ENCODE measurements at places on chromosomes 1 and 21.

- DNase-seq = peak; percentile 81
These were observed 2.2 kb upstream of the VPS45 start for GRCh38 chr1:150065184-150065871.

DNA sequence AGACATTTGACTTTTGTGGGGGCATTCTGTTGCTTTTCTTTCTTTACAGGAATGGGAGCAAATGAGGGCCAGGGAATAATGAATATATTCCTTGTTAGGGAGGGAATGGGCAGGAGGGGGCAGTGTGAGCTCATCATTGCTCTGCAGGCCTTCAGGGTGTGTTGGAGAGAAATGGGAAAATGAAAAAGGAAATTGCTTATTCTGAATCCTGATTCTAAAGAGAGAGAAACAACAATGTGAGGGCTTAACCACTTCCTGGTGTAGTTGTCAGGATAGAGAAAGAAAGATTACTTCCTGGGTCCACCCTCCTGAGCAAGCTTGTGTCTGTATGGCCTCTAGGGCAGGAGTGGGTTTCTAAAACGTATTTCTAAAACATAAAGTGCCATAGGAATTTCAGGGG lies 28.3 kb downstream of the VANGL2 start:
- peak; percentile 90 for DNase-seq

GRCh38 chr1:61370177-61370912 lies 288.0 kb downstream of the NFIA start:
- DNase-seq = no peak

DNA sequence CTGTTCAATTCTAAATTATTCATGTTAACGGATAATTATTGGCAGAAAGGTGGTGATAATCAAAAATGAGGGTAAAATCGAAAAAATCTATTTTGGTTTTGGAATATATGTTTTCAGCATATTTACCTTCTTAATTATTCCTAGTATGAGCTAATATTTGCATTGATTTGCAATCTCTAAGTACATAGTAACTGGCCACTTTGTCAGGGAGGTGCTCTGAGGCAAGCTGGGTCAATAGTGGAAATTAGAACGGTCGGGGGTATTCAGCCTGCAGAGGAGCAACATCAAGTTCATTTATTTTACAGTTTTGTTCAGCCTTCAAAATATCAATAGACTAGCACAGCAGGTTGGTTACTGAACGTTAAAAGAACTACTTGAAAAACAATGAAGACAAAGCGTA lies 1.8 kb downstream of the OTUD7B start:
- DNase-seq = no peak

GRCh38 chr1:86718786-86719185 lies 14.4 kb downstream of the SH3GLB1 start:
- DNase-seq = no peak

DNA sequence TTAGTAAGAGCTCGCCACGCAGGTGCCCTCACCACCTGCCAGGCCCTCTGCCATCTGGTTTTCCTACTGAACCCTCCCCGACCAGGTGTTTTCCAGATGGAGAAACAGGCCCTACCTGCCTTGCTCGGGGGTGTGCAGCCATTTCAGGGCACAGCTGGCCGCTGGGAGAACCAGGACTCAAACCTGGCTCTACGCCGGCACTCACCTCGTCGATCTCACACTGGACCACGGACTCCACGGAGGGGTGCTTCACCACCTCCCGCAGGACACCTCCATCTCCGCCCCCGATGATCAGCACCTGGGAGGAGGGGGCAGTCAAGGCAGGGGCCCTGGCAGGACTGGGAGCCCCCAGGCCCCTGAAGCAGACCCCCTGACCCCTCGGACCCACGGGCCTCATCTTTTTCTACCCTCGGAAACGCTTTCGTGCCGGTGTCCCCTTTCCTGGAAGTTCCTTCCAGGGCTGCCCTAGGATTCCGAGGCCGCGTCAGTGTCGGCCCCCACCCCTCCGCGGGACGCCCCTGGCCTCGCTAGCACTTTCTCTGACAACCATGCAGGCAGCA lies 1.1 kb downstream of the SRM start:
- DNase-seq = no peak

GRCh38 chr21:41045534-41046268 lies 122.3 kb upstream of the BACE2 start:
- no peak for DNase-seq

DNA sequence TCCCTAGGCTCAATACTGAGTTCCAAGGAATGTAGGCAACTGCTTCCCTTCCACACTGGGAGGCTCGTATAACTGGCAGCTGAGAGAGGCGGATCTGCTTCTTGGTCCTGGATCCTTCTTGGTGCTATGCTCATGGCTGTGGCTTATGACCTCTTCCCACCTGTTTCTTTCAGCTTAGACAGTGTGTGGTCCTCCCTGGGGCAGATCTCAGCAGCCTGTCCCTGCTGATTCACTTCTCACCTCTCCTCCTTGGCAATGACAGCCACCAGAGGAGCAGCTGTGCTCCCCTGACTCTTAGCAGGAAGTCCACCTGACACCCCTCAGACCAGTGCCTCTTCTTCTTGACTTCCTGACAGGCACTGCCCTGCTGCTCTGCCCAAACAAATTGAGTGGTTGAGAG lies 75.1 kb upstream of the PTGFRN start:
- no peak for DNase-seq

DNA sequence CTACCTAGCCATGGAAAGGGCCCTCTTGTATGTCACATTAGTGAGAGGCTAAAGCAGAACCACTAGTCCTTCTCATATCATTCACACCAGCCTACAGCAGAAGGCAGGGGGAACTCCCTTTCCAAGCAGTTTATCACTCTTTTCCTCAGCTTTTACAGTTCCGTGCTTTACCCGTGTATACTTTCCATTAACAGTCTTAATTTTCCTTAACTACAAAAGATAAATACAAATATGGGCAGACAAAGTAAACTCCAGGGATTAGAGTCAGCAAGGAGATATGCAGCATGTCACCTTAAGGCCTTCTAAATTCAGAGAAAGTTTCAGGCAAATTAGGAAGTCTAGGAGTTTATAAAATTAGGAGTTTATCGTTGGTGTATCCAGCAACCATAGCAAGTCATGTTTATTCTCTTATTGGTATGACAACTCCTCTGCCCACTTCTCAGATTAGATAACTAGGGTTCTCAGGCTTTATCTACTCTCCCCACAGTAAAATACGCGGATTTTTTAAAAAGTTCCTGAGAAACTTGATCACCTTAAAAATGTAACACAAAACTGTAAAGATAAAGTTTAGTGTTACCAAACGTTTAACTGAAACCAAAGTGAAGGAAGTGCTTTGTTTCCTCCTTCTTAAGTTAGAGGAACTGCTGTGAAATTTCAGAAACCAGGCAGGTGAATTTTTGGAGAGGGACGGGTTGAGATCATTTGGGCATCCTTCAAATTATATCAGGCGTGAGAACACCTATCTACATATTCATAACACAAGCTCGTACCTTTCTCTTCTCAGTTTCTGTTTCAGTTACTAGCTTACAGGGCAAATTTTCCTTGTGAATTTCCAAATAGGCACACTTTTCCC lies 42.7 kb upstream of the SLC19A2 start:
- peak; percentile 15 for DNase-seq

DNA sequence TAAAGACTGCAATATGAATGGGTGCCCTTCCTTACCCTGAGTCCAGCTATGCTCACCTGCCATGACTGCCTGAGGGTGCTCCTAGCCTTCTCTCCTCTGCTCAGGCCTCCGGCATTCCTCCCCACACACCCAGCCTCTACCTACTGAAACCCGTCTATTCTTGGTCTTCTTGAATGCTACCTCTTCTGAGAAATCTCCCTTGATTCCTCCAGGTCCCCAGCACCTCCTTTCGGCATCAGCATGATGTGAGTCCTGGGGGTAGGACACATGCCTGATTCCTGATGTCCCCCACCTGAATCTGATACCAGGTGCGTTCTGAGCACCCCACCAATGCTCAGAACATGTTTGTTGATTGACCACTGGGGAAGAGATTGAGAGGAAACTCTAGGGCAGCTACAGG lies 8.6 kb downstream of the LDLRAD1 start:
- DNase-seq = no peak

DNA sequence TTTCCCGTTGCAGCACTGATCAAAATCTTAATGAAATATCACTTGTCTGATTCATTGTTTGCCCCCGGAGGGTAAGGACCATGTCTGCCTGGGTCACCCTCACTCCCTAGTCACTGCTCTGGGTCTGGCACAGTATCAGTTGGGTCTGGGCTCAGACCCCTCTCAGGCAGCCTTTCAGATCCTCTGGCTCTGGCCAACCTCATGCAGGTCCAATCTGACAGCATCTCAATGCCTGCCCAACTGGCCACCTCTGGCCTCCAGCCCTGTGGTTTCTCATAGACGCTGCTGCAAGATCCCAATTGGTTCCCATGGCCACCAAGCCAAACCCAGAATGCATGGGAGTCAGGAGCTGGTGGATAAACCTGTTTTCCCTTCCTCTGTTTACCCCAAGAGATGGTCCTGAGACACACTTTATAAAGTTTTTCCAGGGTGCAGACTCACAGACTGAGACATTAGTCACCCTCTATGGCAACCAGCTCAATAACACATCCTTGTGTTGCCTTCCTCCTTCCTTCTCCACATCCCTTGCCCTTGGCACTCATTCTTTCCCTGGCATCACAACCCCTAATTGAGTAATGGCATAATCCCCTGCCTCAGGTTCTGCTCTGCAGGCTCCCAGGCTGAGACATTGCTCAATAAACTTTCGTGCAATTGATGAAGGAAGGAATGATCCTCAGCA lies 199.2 kb downstream of the GRIK3 start:
- no peak for DNase-seq

- no peak for DNase-seq
These were observed 104.4 kb downstream of the PTPN14 start for GRCh38 chr1:214446772-214447556.

GRCh38 chr21:37710546-37711285 lies 205.5 kb downstream of the KCNJ6 start:
- no peak for DNase-seq

- peak; percentile 4 for DNase-seq
These were observed 183.2 kb downstream of the KIF26B start for GRCh38 chr1:245337829-245338484.

DNA sequence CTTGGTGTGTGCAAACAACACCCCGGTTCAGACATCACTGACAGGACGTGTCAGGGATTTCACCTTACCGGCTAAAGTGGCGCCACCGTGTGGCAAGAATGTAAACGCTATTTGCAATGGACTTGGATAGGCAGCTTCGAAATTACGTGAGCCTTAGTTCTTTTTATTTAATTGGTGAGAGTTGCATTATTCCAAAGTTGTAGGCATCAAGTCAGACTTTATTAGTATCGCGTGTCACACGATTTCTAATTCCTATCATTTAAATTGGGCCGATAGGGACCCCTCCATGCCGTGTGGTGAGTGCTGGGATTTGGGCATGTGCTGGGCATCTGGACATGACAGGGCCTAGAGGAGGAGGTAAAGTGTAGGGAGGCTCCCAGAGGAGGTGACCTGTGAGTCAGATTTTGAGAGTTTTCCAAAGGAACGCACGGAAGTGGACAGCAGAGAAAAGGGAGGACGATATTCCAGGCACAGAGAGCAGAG lies 14.5 kb upstream of the CPT2 start:
- DNase-seq = peak; percentile 80

DNA sequence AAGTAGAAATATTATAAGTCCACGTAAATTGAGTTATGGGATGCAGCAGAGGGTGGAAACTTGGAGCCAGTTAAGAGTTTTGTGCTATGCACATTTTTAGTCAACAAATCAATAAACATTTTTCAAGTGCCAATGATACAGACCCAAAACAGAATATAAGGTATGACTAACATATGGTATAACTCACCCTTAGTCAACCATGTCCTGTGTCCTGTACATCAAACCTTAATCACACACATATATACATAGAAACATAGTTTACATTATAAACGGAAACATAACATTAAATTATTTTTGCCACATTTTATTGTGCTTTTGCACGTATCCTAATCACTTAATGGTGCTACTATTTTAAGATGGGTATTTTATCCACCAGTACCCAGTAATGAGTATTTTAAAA lies 136.1 kb upstream of the USH2A start:
- no peak for DNase-seq

- DNase-seq = no peak
These were observed 86.1 kb downstream of the PRKAB2 start for GRCh38 chr1:147086129-147086528.

- DNase-seq = no peak
These were observed 59.5 kb downstream of the ENAH start for GRCh38 chr1:225593414-225593813.

DNA sequence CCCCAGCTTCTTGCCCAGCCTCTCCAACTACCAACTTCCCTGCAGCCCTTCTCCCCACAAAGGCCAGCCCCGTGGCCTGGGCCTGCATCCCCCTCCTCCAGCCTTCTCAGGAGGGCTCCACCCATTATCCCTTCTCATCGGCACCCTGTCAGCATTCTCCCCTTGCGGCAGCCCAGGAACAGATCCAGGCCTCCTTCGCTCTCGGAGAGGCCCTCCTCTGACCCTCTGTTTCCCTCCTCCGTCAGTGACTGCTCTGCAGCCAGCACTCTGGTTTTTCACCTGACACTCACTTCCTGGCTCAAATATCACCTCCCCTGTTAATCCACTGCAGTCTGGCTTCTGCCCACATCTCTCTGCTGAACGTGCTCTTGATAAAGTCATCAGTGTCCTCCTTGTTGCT lies 17.5 kb downstream of the ADGRB2 start:
- DNase-seq = no peak

GRCh38 chr1:212945463-212946160 lies 4.7 kb upstream of the VASH2 start:
- DNase-seq = no peak

DNA sequence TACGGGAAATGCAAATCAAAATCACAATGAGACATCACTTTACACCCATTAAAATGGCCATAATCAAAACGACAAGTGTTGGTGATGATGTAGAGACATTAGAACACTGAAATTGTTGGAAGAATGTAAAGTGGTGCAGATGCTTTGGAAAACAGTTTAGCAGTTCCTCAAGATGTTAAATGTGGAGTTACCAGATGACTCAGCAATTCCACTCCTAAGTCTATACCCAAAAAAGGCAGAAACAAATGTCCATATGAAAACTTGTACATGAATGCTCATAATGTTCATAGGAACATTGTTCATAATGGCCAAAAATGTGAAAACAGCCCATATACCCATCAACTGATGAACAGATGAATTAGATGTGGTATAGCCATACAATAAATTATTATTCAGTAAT lies 267.4 kb downstream of the KCNH1 start:
- DNase-seq = no peak

DNA sequence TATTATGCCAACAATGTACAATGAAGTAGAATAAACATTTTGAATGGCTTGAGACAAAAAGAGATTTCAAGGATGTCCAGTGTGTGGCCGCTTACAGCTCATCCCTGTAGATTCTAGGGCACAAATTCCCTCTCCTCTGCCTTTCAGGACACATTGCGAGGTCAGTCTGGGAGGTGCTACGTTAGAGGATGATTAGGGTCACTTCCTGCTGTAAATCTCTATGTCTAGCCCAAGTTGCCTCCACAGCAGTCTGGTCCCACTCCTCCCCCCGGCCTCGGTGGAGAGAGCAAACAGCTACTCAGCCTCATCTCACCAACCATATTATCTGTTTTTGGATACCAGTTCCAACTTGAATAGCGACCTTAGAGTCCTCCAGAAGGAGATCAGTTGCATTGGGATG lies 17.0 kb downstream of the KCNJ10 start:
- no peak for DNase-seq

- no peak for DNase-seq
These were observed 232.3 kb downstream of the HMCN1 start for GRCh38 chr1:185966471-185966870.

GRCh38 chr1:22039594-22040285 lies 12.8 kb upstream of the CDC42 start:
- DNase-seq = peak; percentile 91

- DNase-seq = no peak
These were observed 3.6 kb downstream of the COL9A2 start for GRCh38 chr1:40313329-40313957.
